Activated CD4-positive, alpha-beta T cell treated with anti-CD3 and anti-CD28 coated beads, Interleukin-2, Interleukin-4, amounts not matched to agents 100 ng/mL and 50 ng/mL, durations not matched to agents 16 hours and 8 hours (primary cell): ENCODE measurements at places on chromosomes 7 and 10.

- DNase-seq, result no peak
These were observed 121.9 kb downstream of the INPP5A start for GRCh38 chr10:132659206-132660091.

GRCh38 chr10:86391986-86392722, 25.6 kb upstream of the GRID1 start:
- DNase-seq, result no peak

DNA sequence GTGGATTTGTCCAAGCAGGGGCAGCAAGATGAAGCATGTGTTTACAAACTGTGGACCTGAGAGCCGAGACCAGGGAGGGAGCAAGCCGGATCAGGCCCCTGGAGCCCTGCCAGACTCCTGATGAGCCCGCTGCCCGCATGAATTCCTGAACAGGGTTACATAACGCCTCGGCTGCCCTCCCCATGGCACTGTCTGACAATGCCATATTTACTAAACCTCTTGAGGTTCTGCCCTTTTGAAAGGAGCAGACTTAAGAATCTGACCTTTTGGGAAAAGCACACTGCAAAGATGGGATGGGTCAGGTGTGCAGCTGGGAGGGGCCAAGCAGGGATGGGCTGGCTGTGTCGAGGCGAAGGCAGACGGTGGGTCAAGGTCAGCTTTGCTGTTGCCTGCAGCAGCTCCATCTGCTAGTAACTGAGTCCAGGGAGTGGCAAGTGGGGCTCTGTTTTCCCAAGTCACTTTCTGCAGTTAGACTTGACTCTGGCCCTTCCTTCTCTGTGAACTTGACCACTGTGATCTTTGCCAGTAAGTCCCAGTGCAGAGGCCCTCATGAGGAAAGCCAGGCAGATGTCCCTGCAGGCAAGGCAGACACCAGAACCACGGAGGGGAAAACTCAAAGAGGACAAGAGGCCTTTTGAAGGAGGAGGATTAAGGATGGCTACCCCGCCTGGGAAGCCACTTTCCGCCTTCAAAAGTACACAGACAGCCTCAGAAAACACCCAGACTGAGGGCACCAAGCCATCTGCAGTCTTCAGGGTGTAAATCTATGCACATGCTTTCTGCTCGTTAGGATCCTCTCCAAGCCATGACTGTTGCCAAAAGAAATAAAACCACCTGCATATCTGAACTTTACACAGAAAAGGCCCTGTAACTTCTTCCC, 175.8 kb downstream of the TNS3 start:
- no peak for DNase-seq

DNA sequence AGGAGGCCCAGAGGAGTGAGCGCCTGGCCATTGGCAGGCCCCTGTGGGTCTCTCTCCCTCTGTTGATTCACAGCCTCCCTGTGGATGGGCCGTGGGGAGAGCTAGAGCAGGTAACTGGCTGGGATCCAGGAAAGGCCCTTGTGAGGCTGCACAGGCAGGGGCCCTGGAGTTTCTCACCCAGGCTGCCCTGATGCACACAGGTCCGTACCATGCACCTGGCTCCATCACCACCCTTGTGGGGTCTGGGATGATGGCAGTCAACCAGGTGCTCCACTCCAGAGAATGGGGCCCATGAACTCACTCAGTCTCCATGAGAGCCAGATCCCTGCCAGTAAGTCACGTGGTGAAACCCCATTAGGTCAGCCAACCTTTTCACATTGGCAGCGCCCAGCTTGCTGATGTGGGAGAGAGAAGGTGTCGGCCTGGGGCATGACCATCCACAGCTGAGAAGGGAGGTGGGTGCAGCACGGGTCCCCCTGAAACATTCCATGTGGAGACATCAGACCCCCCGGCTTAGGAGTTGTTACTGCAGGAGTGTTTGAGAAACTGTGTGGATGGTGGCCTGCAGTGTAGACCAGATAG, 320.8 kb downstream of the ADARB2 start:
- no peak for DNase-seq

- DNase-seq, result no peak
These were observed 1.7 kb upstream of the ANKRD22 start for GRCh38 chr10:88853155-88853881.

- no peak for DNase-seq
These were observed 65.8 kb downstream of the BLNK start for GRCh38 chr10:96205580-96205979.

- DNase-seq, result no peak
These were observed 56.3 kb upstream of the SFMBT2 start for GRCh38 chr10:7467031-7467667.

- DNase-seq, result no peak
These were observed 17.5 kb upstream of the TRUB1 start for GRCh38 chr10:114920459-114920858.

- DNase-seq, result no peak
These were observed 222.0 kb downstream of the MAD1L1 start for GRCh38 chr7:2010551-2011265.

DNA sequence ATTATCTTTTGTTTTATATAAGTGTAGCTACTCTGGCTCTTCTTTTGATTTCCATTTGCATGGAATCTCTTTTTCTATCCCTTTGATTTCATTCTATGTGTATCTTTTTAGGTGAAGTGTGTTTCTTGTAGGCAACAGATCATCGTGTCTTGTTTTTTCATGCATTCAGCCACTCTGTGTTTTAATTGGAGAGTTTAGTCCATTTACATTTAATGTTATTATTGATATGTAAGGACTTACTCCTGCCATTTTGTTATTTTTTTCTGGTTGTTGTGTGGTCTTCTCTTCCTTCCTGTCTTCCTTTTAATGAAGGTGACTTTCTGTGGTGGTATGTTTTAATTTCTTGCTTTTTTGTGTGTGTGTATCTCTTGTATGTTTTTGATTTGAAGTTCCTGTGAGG, 81.6 kb downstream of the BBS9 start:
- no peak for DNase-seq

DNA sequence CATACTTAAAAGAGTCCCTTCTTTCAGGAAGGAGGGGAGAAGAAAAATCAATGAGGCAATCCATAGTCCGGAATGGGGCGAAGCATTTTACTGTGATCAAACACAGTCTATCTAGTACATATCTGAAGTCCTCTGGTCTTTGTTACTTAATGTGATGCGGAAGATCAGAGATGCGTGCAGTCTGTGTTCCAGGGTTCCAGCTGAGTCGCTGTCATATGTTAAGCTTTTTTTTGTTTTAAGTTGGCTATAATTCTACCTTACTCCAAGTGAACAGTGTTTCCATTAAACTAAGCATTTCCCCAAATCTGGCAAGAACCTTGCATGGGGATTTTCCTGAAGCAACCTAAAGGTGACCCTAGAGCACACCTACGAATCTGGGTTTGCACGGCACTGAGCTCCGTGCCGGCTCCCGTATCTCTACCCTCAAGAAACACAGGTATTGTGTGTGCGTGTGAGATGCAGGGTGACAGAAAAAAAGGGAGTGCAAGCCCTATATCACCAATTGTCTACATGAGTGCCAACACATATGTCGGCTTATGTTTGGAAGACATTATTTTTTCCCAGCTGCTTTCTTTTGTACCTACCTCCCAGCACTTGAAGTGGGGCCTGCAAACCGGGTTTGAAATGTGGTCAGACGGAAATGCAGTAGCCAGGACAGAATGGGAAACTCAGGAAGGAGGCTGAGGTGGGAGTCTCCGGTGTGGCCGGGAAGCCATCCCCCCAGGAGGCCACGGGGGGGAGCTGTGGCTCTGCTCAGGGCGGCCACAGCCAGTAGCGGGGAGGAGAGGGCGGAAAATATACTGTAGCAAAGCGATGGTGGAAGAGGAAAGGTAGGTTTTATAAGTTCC, 435.8 kb upstream of the MGMT start:
- DNase-seq, result peak; percentile 22

- DNase-seq, result no peak
These were observed at the start of gene ZNF804B for GRCh38 chr7:88759230-88760135. Gene ZNF804B (plus strand): TSS chr7:88759700. CDS start chr7:88759977, 277 bp downstream.

- DNase-seq, result no peak
These were observed 109.8 kb upstream of the NOBOX start for GRCh38 chr7:144513334-144513733.

DNA sequence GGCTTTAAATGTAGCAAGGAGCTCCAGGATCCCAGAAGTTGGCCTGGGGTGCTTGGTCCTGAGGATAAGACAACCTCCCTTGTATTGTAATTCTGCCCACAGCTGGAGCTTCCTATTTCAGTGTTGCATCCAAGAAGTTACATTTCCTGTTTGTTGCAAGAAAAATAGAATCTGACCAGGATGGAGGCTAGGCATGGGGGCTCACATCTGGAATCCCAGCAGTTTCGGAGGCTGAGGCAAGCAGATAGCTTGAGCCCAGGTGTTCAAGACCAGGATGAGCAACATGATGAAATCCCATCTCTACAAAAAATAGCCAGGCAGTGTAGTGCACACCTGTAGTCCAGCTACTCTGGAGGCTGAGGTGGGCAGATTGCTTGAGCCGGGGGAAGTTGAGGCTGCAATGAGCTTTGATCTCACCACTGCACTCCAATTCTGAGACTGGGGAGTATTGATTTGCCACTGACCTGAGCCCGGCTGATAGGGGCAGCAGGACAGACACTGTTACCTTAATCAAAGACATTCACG, 766 bp upstream of the ITIH2 start:
- no peak for DNase-seq

DNA sequence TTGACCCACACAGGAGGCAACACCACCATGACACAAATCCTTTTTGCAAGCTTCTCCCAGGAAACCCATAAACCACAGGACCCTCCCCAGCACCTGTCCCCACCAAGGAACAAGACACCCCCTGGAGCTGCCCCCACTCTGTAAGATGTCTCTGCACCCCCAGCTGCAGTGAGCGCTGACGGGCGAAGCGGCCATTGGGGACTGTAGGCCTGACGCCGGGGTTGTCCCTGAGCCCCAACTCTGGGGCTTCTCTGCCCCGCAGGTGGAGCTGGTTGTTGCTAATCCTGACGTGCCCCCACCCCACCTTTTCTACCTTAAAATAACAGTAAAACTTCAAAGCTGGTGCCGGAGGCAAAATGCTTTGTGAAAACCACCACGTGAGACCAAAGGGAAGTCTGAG, 94.7 kb upstream of the PPP2R2D start:
- no peak for DNase-seq

GRCh38 chr10:86670876-86671275, 2.6 kb downstream of the LDB3 start:
- no peak for DNase-seq
